ENCODE measurements at places on chromosomes 1 and 21.

DNA sequence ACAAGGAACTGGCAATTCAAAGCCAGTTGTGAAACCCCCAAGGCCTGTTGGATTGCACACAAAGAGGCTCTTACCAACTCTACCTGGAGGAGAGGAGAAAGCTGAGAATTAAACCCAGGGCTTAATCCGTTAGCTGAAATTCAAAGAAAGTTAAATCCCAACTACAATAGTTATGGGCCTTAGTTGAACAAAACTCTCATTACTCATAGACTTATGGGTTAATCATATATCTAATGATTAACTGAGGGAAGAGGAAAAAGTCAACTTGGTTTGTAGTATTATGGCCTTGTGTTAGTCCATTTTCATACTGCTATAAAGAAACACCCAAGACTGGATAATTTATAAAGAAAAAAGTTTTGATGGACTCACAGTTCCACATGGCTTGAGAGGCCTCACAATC is 838.2 kb upstream of the ADGRL2 start:
- no peak for DNase-seq

GRCh38 chr1:31888291-31888690 is 49.9 kb downstream of the PTP4A2 start:
- DNase-seq = no peak

DNA sequence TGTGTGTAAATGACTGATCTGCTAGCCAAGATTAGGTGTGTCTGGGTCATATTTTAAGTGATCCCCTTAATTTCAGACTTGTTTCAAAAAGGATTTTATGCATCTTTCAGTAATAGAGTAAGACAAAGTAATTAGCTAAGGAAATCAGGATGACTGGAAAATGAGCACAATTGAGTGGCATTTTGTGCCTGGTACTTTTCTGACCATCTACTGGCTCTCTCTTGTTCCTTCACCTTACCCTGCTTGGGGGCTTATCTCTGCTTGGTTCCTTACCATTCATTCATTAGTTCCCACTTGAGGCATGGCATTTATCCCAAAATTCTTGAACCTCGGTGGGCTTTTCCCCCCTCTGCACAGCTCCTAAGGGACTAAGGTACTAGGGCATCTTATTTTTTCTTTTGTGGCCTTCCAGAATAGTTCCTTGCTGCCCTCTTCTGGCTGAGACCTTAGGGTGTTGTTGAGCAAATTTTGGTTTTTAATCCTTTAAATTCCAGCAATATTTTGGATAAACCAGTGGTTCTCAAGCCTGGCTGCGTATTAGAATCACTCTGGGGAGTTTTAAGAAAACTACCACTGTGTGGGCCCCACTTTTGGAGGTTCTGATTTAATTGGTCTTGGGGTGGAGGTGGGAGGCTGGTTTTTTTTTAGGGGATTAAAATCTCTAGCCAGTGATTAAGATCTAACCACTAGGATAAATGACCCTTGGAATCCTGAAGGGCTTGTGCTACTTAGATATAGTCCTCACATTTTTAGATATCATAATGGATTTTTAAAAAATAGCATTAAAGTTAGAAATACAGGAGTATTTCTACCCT is 50.8 kb downstream of the HS2ST1 start:
- peak; percentile 13 for DNase-seq

GRCh38 chr1:15207031-15207828 is 39.8 kb upstream of the FHAD1 start:
- no peak for DNase-seq

- DNase-seq = no peak
Measured at GRCh38 chr1:4699376-4700301, 45.2 kb downstream of the AJAP1 start.

- DNase-seq = no peak
Measured at GRCh38 chr21:14589855-14590563, 43.9 kb upstream of the SAMSN1 start.

DNA sequence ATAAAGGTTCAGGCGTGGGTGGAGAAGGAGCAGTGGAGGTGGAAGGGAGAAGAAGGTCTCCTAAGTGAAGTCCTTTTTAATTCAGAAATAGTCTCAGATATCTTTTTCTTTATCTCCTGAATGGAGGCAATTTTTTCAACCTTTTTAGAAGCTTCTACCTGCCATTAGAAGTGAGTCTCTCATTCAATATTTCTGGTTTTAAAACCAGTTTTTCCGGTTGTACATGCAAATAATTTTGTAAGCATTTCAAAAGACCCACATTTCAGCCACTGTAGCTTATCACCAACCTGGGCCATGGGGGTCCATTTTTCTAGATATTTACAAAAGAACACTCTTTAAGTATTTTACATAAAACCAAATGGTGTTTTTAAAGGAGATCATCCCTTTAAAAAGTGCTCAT is 1280.2 kb downstream of the NCAM2 start:
- no peak for DNase-seq

GRCh38 chr21:37763298-37763697 is 153.0 kb downstream of the KCNJ6 start:
- DNase-seq = no peak

GRCh38 chr21:41823166-41823565 is 56.0 kb downstream of the PRDM15 start:
- no peak for DNase-seq

- no peak for DNase-seq
Measured at GRCh38 chr1:61640531-61641530, 84.1 kb downstream of the TM2D1 start.

- no peak for DNase-seq
Measured at GRCh38 chr21:38354746-38355145, 98.0 kb downstream of the KCNJ15 start.

GRCh38 chr1:25566730-25567341 is 23.4 kb downstream of the LDLRAP1 start:
- DNase-seq = no peak

DNA sequence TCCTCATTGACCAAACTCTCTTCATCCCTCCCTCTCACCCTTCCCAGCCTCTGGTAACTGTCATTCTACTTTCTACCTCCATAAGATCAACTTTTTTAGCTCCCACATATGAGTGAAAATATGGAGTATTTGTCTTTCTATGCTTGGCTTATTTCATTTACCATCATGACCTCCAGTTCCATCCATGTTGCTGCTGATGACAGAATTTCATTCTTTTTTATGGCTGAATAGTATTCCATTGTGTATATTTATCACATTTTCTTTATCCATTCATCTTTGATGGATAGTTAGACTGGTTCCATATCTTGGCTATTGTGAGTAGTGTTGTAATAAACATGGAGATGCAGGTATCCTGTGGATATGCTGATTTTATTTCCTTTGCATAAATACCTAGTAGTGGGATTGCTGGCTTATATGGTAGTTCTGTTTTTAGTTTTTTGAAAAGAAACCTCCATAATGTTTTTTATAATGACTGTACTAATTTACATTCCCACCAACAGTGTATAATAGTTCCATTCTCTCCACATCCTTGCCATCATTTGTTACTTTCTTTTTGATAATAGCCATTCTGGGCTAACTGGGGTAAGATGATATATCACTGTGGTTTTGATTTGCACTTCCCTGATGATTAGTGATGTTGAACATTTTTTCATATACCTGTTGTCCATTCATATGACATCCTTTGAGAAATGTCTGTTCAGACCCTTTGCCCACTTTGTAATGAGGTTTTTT is 35.7 kb downstream of the IARS2 start:
- no peak for DNase-seq

- peak; percentile 63 for DNase-seq
Measured at GRCh38 chr21:37072274-37072987, 440 bp downstream of the PIGP start.

- no peak for DNase-seq
Measured at GRCh38 chr1:160800142-160800541, 4.2 kb downstream of the LY9 start.

- DNase-seq = no peak
Measured at GRCh38 chr1:45822644-45823043, 19.2 kb downstream of the MAST2 start.

DNA sequence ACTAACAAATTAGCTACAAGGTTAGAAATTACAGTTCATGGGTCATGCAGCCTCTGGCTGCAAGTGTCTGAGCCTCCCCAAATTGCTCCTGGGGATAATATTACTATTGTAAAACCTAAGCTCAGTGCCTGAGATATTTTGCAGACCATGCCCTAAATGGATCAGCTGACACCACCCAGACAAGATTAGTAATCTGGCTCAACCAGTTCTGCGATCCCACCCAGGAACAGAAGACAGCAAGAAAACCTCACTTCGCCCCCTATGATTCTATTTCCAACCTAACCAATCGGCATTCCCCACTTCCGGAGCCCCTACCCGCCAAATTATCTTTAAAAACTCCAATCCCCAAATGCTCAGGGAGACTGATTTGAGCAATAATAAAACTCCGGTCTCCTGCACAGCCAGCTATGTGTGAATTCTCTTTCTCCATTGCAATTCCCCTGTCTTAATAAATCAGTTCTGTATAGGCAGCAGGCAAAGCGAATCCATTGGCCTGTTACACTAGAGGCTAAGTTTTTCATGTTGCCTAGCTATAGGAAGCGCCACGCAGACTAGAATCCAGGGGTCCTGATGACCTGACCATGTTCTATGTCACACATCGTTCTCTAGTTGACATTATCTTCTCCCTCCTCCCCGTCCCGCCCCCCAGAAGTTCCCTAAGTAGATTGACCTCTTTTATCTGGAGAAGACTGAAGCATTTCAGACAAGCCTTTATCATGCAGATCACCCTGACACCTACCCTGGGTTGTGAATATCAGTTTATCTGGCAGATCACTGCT is 22.4 kb upstream of the ZFYVE9 start:
- no peak for DNase-seq

DNA sequence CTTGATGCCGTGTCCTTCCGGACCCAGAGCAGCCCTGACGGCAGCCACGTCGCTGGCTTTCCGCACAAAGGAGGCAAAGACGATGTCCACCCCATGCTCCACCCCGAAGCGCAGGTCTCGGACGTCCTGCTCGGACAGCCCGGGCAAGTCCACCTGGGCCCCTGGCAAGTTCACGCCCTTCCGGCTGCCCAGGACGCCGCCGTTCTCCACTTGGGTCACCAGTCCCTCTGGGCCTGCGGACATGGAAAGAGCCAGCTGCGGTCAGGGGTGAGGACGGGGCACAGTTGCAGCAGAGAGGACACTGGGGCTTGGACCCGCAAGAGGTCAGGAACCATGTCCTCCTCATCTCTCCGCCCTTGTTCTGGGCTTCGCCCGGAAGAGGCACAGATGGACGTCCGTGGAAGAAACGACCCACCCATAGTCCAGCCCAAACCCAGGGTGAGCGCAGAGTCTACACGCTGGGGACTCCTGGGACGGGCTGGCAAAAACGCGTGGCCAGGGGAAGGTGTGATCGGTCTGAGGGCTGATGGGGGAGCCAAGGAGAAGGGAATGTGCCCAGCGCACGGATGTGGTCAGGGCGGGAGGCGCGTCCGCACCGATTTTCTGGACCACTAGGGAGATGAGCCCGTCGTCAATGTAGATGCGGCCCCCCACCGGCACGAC is 6.6 kb downstream of the PKLR start:
- no peak for DNase-seq

- DNase-seq = no peak
Measured at GRCh38 chr1:87682565-87682964, 353.9 kb downstream of the LMO4 start.

GRCh38 chr21:25568246-25568645 is 39.0 kb downstream of the MRPL39 start:
- no peak for DNase-seq

GRCh38 chr1:8251635-8252034 is 66.3 kb upstream of the SLC45A1 start:
- no peak for DNase-seq

DNA sequence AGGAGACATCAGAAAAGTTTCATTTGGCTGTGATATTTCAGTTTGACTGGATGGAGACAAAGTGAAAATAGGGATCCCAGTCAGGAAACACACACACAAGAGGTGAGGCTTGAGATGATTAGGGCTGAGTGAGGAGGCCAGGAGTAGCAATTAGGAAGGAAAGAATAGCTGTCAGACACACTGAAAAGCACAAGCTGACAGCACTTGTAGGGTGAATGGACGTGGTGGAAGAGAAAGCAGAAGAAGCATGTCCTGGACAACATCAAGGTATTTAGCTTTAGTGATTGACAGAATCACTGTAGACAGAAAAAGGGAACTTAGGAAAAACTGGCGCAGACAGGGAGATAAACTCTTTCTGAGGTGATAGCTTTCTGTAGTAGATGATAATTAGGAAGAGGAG is 347.7 kb downstream of the TGFB2 start:
- DNase-seq = no peak

All from germinal center (tissue), 1 donor.